ENCODE measurements at places on chromosomes 16 and 17.

GRCh38 chr17:44990994-44991393, 22.9 kb upstream of the C1QL1 start:
- DNase-seq, result peak; percentile 40

GRCh38 chr16:79088971-79089370, 511.6 kb downstream of the MAF start:
- DNase-seq, result no peak

DNA sequence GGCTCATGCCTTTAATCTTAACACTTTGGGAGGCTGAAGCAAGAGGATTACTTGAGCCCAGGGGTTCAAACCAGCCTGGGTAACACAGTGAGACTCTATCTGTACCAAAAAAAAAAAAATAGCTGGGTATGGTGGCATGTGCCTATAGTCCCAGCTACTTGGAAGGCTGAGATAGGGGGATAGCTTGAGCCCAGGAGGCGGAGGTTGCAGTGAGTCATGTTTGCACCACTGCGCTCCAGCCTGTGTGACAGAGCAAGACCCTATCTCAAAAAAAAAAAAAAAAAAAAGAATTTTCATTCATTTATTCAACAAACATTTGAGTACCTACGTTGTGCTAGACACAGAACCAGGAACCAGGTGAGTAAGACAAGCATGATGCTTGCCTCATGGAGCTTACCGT, 73.6 kb upstream of the MRTFB start:
- DNase-seq, result no peak

DNA sequence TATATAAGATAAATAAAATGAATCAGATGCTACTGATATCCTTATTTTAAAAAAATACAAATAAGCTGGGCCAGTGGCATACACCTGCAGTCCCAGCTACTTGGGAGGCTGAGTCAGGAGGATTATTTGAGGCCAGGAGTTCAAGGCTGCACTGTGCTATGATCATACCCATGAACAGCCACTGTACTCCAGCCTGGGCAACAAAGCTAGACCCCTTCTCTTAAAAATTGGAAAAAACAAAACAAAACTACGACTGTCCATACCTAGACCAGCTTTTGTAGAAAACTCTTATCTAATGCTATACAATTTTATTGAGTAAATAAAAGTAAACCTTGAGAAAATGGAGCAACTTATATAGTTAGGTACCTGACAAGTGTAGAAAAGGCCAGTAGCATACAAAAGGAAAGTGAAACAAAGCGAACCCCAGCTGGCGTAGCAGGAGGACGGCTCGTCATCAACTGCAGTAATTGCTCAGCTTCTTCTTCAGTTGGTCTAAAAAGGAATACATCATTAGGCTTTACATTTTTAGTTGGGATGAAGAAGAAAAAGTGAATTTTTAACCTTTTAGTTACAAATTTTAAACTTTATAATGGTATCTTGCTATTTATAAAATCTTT, 23.6 kb downstream of the INTS2 start:
- DNase-seq, result no peak

DNA sequence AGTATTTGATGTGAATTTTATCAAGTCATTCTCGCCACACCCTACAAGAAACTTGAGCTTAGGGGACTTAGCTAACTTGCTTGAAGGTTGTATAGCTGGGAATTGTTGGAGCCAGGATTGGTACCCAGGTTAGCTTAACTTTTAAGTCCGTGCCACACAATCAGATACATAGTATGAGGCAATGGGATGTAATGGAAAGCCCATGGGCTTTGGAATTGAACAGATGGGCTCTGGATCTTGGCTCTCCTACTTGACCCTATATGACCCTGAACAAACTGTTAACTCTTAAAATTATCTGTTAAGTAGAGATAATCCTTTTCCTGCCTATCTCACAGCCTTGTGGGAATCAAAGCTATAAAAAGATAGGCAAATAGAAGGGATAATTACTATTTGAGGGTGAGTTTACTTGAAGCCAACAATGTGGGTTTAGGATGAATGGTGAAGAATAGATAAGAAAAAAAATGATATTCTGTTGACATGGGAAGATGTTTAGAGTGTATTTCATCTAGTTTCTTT, 51.9 kb upstream of the CACNG3 start:
- no peak for DNase-seq

GRCh38 chr16:31700530-31701388, 172.8 kb upstream of the ZNF267 start:
- peak; percentile 93 for DNase-seq

DNA sequence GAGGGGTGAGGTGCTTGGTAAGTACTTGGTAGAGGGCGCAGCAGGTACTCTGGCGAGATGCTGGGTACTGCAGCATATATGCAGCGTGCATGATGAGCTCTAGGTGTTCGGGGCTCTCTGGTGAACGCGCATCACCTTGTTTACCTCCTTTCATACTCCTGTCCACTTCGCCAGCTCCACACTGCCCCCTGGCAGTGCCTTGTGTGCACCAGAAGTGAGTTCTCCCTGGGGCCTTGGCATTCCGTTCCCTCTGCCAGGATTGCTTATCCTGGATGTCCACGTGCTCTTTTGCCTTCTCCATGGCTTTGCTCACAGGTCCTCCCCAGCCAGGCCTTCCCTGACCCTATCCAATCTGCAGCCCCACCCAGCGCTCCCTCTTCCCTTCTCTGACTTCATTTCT, 154.2 kb downstream of the MRM1 start:
- DNase-seq, result peak; percentile 61

- no peak for DNase-seq
These were observed 215.4 kb downstream of the SEC14L1 start for GRCh38 chr17:77356109-77356689.

GRCh38 chr17:60743799-60744198, 66.1 kb downstream of the BCAS3 start:
- no peak for DNase-seq

GRCh38 chr17:69810326-69810965, 264.6 kb upstream of the KCNJ16 start:
- peak; percentile 60 for DNase-seq

- DNase-seq, result no peak
These were observed 87.1 kb upstream of the HS3ST2 start for GRCh38 chr16:22726868-22727267.

GRCh38 chr16:27179500-27180072, 23.7 kb upstream of the KDM8 start:
- no peak for DNase-seq

- no peak for DNase-seq
These were observed 16.1 kb downstream of the PLK1 start for GRCh38 chr16:23694644-23695373.

DNA sequence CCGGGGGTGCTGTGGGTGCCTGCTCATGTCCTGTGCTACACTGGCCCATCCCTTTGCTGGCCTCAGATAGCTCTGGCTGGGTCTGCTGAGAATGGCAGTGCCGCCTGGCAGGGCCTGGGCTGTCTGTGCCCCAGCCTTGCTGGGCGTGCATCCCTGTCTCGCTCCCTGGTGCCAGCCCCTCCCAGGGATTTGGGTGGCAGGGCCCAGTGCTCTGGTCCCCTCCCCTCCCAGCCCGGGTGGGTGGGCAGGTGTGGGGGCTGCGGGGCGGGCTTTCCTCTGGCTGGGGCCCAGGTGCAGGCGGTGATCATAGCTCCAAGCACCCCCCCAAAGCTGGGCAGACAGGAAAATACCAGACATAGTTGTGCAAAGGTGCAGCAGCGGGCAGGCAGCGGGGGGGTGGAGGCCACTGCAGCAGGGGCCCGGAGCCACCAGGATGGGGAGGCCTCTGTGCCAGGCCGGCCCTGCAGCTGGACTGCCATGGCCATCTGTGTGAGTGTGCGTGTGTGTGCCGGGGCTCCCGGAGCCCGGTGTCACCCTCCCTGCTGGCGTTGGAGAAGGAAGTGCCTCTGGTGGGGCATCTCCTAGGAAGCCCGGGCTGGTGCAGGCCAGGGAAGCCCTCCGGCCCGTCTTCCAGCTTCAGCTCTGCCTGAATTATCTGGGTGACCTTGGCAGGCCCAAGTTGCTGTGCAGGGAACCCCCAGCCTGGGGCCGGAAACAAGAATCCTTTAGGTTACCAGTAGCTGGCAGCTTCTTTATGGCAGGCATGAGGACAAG, 7.4 kb downstream of the GLIS2 start:
- no peak for DNase-seq

- peak; percentile 44 for DNase-seq
These were observed 169.2 kb downstream of the HAPSTR1 start for GRCh38 chr16:9260666-9261065.

DNA sequence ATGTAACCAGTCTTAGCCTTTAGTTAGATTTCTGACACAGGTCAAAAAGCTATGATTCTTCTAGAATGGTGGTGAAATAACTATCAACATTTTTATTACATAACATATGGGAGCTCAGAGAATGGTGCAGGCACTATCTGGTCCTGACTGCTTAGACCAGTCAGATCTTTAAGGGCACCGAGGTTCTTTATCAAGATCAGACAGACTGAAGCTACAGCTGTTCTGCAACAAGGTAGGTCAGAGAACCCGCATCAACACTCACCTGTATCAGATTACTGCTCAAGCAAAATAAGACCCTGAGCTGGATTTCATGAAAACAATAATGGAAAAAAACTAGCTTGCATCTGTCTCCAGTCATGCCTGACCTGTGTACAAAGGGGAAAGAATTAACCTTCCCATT, 160.4 kb downstream of the KCNJ2 start:
- DNase-seq, result peak; percentile 61

- no peak for DNase-seq
These were observed 44.0 kb upstream of the CAPN15 start for GRCh38 chr16:483341-484075.

DNA sequence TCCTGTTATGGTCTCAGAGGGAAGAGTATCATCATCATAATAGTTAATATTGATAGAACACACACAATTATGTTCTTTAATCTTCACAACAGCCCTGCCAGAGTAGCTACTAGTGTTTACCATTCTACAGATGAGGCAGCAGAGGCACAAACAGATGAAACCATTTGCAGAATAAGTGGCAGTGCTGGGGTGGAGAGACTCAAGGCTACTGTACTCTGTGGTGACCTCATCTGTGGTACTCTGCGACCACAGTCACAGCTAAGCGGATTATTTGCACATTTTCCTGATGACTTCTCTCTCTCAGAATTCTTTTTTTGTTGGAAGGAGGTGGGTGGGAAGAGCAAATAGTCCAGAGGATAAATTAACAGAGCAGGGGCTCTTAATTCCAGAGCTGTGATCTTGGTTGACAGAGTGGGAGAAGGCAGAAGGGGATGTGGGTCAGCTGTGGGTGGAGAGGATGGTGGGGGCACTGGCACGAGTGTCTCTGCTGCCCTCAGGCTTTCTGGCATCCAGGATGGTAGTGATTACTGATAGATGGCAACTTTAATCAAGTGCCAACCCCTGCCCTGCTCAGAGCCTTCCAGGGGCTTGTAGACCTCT, 41.8 kb downstream of the MRM1 start:
- DNase-seq, result no peak

GRCh38 chr17:28416703-28417311, 10.8 kb upstream of the SLC46A1 start:
- DNase-seq, result peak; percentile 47

DNA sequence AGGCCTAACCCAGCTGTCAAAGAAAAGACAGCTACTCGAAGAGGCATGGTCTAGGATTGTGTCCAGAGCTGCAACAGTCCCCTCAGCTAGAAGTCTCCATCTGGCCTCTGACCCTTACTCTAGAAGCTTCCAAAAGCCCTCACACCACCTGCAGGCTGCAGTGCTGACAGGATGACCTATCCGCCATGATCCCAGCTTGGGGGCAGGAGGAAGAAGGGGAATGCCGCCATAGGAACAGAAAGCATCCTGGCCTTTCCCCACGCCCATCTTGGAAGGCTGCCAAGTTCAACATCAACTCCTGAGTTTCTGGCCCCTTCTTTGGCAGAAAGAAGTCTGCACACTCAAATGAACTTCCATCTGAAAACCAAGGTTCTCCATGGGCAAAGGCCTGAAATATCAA, 3.1 kb upstream of the KRT36 start:
- DNase-seq, result peak; percentile 84

DNA sequence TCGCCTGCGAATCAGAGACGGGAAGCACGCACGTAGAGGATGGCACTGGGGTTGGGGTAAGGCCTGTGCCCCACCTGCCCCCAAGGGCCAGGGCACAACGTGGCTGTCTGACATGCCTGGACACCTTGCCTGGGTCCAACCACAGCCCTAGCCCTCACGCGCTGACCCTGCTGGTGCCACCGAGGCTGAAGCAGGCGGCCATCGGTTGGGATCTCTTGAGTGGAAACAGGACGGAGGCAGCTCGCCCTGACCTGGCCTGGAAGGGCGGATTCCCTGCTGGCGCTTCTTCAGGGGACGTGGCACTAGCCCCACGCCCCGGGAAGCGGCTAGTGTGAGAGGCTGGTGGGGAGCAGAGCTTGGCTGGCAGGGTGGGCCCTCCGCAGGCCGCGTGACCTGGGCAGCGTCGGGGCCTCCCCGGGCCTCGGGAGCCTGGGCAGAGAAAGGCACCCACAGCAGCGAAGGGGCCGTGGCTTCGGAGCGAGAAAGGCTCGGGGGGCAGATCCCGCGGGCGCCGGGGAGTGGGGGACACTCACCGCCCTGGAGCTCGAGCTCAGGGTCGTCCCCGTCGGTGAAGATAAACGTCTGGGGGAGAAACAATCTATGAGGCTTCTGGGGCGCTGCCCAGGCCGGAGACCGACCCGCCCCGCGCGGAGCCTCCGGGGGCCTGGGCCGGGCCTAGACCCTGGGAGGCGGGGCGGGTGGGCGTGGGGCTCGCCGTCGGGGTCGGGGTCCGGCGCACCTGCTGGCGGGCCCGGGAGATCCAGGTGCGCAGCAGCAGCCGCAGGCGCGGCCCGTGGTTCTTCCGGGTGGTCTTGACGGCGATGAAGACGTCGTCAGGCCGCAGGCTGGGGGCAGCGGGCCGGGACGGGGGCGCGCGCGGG, 610 bp downstream of the RFNG start:
- no peak for DNase-seq

GRCh38 chr17:49117587-49118230, 14.9 kb upstream of the B4GALNT2 start:
- no peak for DNase-seq

GRCh38 chr17:18235743-18236256, 10.4 kb downstream of the LLGL1 start:
- no peak for DNase-seq

GRCh38 chr17:19408346-19408710, 2.7 kb upstream of the RNF112 start:
- no peak for DNase-seq

GRCh38 chr17:9991796-9992195, 86.7 kb upstream of the RCVRN start:
- no peak for DNase-seq
